ENCODE measurements at places on chromosomes 13 and 19. TPM values are rescaled to one million over a fixed set of nuclear protein-coding genes. Genes with fewer than 3 reads are reported as not detected.

- no peaks in the 10 kb centered on the region for H3K4me1 ChIP-seq
- no peaks in the 10 kb centered on the region for H3K36me3 ChIP-seq
- no peaks in the 10 kb centered on the region for H3K27me3 ChIP-seq
- DNase-seq, result peak; percentile 35
- H3K4me3 ChIP-seq, result no peak overlapping the region
Observed at GRCh38 chr13:110593430-110594130, 21.8 kb upstream of the NAXD start.

DNA sequence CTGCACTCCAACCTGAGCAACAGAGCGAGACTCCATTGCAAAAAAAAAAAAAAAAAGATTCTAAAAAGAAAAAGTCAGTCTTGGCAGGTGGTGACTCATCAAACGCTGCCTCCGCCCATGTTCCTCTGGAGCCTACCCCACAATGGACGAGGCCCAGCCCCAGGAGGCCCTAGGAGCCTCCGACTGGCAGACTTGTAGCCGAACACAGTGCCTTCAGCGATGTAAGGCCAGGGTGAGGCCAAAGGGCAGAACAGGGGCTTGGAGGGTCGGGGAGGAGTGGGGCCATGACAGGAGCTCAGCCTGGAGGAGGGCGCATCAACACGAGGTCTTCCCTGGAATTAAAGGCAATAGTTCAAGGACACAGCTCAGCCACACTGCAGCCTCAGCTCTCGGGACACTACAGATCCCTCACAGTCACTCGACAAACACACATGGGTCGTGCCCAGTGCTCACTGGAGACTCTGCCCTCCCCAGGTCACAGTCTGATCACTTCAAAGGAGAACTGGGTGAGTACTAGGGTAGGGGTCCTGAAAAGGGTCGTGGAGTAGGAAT lies 5.1 kb downstream of the USE1 start:
- H3K36me3 ChIP-seq, result peaks cover 7% of the 10 kb centered on the region
- no peaks in the 10 kb centered on the region for H3K27me3 ChIP-seq
- DNase-seq, result no peak
- no peak overlapping the region for H3K27ac ChIP-seq
- H3K4me3 ChIP-seq, result no peak overlapping the region

DNA sequence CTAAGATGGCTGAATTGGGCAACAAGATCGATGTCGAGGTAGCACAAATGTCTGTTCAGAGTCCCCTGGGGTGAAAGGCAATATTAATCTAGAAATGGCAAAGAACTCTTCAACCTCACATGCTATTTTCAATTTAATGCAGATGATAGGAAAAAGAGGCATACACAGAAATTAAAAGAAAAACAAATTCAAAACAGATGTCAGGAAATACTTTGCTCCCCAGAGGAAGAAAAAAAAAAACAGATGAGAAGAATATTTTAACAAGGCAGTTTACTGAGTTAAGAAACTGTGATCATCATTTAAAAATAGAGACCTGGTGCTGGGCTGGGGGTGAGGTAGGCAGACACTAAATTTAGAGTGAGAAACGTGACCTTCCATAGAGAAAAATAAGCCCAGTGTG lies 421.9 kb upstream of the ARGLU1 start:
- no peaks in the 10 kb centered on the region for H3K4me1 ChIP-seq
- H3K27ac ChIP-seq, result no peak overlapping the region
- DNase-seq, result no peak
- no peaks in the 10 kb centered on the region for H3K27me3 ChIP-seq

DNA sequence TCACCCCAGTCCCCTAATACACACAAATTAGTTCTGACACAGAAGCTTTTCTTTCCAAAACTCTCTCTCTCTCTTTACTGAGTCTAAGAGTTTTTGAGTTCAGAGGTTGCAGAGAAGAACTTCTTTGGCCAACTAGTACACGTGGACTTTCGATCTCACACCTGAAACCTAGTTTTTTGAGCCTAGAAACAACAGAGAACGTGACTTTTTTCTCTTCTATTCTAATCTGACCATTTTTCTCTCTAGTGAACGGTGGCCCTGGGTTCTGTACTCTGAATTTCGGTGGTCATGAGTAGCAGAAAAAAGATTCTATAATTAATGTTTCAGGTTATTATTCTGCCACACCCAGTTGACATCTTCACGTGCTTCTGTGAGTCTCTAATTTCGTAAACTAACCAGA lies 24.2 kb downstream of the PCDH20 start:
- no peaks in the 10 kb centered on the region for H3K27me3 ChIP-seq
- H3K4me1 ChIP-seq, result no peaks in the 10 kb centered on the region
- H3K27ac ChIP-seq, result no peak overlapping the region
- DNase-seq, result no peak

DNA sequence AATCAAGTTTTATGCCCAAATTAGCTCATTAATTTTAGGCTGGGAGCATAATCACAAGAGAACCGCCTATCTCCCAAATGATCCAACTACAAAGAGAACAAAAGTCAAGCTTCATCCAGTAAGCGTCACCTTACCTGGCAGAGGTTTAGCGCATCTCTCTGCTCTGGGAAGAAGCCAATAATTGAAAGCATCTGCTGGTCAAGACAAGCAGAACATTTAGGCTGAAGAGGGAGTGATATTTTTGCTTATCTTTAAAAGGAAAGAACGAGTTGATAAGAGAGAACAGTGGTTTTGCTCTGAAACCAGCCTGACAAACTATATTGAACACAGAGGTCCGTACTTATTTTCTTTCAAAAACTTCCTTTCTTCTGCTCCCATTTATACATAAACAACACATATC lies 242.1 kb downstream of the ENOX1 start:
- peaks cover 4% of the 10 kb centered on the region for H3K27me3 ChIP-seq
- H3K27ac ChIP-seq, result no peak overlapping the region
- H3K4me1 ChIP-seq, result no peaks in the 10 kb centered on the region
- DNase-seq, result no peak
- no peaks in the 10 kb centered on the region for H3K36me3 ChIP-seq

DNA sequence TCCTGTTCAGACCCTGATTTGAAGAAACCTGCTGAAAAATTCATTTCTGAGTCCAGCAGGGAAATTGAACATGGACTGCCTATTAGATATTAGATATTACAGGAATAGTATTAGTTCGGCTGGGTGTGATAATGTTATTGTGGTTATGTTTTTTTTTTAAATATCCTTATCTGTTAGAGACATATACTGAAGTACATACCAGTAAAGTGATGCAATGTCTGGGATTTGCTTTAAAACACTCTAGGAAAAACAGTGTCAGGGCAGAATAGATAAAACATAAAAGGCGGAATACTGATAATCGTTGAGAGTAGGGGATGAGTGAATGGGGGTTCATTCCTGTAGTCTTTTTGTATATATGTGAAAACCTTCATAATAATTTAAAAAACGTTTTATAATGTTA lies 28.7 kb upstream of the AMER2 start:
- no peak overlapping the region for H3K4me3 ChIP-seq
- H3K27me3 ChIP-seq, result no peaks in the 10 kb centered on the region
- no peak for DNase-seq
- H3K36me3 ChIP-seq, result no peaks in the 10 kb centered on the region

GRCh38 chr19:4732680-4733114 lies 9.1 kb upstream of the DPP9 start:
- no peaks in the 10 kb centered on the region for H3K27me3 ChIP-seq
- H3K36me3 ChIP-seq, result no peaks in the 10 kb centered on the region
- H3K4me3 ChIP-seq, result no peak overlapping the region
- H3K27ac ChIP-seq, result no peak overlapping the region

- peaks cover 18% of the 10 kb centered on the region for H3K4me1 ChIP-seq
- peak; percentile 78 for DNase-seq
- no peaks in the 10 kb centered on the region for H3K27me3 ChIP-seq
- peak overlapping the region; percentile 75 for H3K27ac ChIP-seq
- no peaks in the 10 kb centered on the region for H3K36me3 ChIP-seq
- peak overlapping the region; percentile 56 for H3K4me3 ChIP-seq
Observed at GRCh38 chr13:46211116-46211482, 629 bp upstream of the LRRC63 start.

- H3K4me3 ChIP-seq, result no peak overlapping the region
- DNase-seq, result no peak
- no peaks in the 10 kb centered on the region for H3K4me1 ChIP-seq
- no peaks in the 10 kb centered on the region for H3K27me3 ChIP-seq
Observed at GRCh38 chr19:813219-814151, 8.3 kb downstream of the PLPPR3 start.

GRCh38 chr19:46381756-46382345 lies 31.5 kb downstream of the CCDC8 start:
- H3K4me3 ChIP-seq, result no peak overlapping the region
- H3K4me1 ChIP-seq, result no peaks in the 10 kb centered on the region
- H3K27ac ChIP-seq, result no peak overlapping the region
- peaks cover 50% of the 10 kb centered on the region for H3K36me3 ChIP-seq
- H3K27me3 ChIP-seq, result no peaks in the 10 kb centered on the region

GRCh38 chr19:4337906-4338440 lies 654 bp downstream of the STAP2 start:
- H3K36me3 ChIP-seq, result no peaks in the 10 kb centered on the region
- H3K27me3 ChIP-seq, result no peaks in the 10 kb centered on the region
- H3K27ac ChIP-seq, result peak overlapping the region; percentile 42
- peaks cover 19% of the 10 kb centered on the region for H3K4me1 ChIP-seq
- no peak for DNase-seq

GRCh38 chr19:4597975-4598671 lies 38.6 kb upstream of the SEMA6B start:
- no peak overlapping the region for H3K4me3 ChIP-seq
- H3K27ac ChIP-seq, result no peak overlapping the region
- H3K27me3 ChIP-seq, result peaks cover 9% of the 10 kb centered on the region
- no peaks in the 10 kb centered on the region for H3K36me3 ChIP-seq
- peak; percentile 20 for DNase-seq

DNA sequence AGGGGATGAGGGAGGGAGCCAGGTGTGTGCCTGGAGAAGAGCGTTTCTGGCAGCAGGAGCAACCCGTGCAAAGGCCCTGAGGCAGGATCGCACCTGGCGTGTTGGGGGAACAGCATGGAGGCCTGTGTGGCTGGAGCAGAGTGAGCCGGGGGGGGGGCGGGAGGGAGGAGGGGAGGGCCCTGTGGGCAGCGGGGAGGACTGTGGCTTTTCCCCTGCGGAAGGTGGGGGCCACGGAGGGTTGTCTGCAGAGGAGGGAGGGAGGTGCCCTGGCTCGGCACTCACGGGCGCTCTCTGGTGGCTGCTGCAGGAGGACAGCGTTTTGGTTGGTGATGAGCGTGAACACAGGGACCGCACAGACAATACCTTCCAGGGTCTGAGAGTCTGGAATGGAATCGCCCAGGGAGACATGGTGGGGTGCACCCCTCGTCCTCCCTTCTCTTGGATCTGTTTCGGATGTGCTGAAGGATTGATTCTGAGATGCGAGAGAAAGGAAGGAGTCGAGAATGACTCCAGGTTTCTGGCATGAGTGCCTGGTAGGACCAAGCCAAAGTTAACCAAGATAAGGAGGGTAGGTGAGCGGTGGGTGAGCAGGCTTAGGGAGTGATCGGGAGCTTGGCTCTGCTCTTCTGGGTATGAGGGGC lies 6.5 kb downstream of the RAB11B start:
- H3K36me3 ChIP-seq, result peaks cover 11% of the 10 kb centered on the region
- H3K27ac ChIP-seq, result no peak overlapping the region
- DNase-seq, result peak; percentile 57
- no peak overlapping the region for H3K4me3 ChIP-seq
- no peaks in the 10 kb centered on the region for H3K27me3 ChIP-seq

GRCh38 chr13:80591976-80592740 lies 251.2 kb upstream of the SPRY2 start:
- no peak overlapping the region for H3K4me3 ChIP-seq
- no peak for DNase-seq
- no peak overlapping the region for H3K27ac ChIP-seq
- no peaks in the 10 kb centered on the region for H3K27me3 ChIP-seq
- H3K36me3 ChIP-seq, result no peaks in the 10 kb centered on the region

DNA sequence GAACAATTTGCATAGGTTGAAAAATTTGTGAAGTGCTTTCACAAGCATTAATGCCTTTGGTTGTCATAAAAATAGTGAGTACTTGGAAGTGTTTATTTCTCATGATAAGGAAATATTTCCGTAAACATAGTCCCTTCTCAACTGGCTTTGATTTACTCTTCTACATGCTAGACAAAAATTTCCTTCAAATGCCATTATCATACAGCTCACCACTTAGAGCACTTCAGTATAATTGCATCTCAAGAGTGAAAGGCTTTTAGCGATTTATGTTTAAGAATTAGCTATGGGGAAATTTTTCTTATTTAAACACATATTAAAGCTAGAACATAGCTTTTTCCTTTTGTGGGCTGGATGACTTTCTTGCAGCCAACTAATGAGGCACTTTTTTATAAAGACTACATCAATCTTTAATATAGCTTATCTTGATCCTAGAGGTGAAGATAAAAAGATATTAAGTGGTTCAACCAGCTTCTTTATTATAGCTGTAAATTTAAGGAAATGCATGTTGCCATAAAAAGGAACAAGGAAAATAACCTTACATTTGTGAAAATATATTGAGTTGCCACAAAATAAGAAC lies 656.8 kb downstream of the SLITRK6 start:
- no peaks in the 10 kb centered on the region for H3K36me3 ChIP-seq
- no peak overlapping the region for H3K27ac ChIP-seq
- no peaks in the 10 kb centered on the region for H3K4me1 ChIP-seq
- no peak overlapping the region for H3K4me3 ChIP-seq
- H3K27me3 ChIP-seq, result no peaks in the 10 kb centered on the region

GRCh38 chr13:39051157-39051556 lies 12.9 kb downstream of the NHLRC3 start:
- H3K27ac ChIP-seq, result no peak overlapping the region
- H3K27me3 ChIP-seq, result no peaks in the 10 kb centered on the region
- H3K4me3 ChIP-seq, result no peak overlapping the region
- no peaks in the 10 kb centered on the region for H3K4me1 ChIP-seq
- H3K36me3 ChIP-seq, result no peaks in the 10 kb centered on the region

DNA sequence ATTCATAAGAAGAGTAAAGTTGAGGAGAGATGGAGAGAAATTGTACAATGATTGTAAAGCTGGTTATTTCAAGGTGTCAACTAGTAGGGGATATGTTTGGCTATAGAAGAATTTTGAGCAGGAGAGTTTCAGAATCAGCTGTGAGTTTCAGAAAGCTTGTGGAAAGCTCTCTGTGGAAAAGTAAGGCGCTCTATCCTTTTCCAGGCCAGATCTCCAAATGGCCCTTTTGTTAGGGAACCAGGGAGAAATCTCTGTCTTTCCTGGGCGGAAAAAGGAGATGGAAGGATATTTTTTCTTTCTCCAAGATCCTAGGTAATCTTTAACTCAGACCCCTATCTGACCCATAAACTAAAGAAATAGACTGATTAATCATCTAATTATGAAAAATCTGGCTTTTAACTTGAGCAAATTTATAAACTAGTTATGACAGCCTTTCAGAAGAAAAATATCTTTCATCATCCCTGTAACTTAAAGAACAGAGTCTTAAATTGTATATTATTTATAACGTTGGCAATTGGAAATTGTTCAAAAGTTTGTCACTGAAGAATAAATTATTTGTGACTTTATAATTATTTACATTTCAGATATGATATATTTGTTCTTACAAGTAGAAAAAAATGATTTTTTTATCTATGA lies 34.5 kb downstream of the SPRY2 start:
- DNase-seq, result no peak
- no peaks in the 10 kb centered on the region for H3K36me3 ChIP-seq

The PSG6 gene
- not detected for polyA plus RNA-seq

The DNAAF3 gene
- not detected for polyA plus RNA-seq

The ZNF816 gene
- polyA plus RNA-seq, result 19.9 TPM

The FPR2 gene
- polyA plus RNA-seq, result not detected

The DMKN gene
- polyA plus RNA-seq, result 0.89 TPM

The HRC gene
- not detected for polyA plus RNA-seq

The CCNA1 gene
- not detected for polyA plus RNA-seq

The PLIN5 gene
- not detected for polyA plus RNA-seq

The ZNF682 gene
- 3.7 TPM for polyA plus RNA-seq

The SDHAF1 gene
- 21.9 TPM for polyA plus RNA-seq

The KLK5 gene
- polyA plus RNA-seq, result not detected

The MBOAT7 gene
- polyA plus RNA-seq, result 16.0 TPM

The GRK1 gene
- polyA plus RNA-seq, result not detected

The CYP4F11 gene
- polyA plus RNA-seq, result not detected

The ZNF135 gene
- 0.44 TPM for polyA plus RNA-seq

The OPA3 gene
- 12.9 TPM for polyA plus RNA-seq

The EBI3 gene
- not detected for polyA plus RNA-seq

Measured in CD4-positive, alpha-beta memory T cell (primary cell).